ENCODE measurements at places on chromosomes 11 and 22.

GRCh38 chr11:66339162-66339675 lies 3.0 kb upstream of the RIN1 start:
- DNase-seq, result no peak

DNA sequence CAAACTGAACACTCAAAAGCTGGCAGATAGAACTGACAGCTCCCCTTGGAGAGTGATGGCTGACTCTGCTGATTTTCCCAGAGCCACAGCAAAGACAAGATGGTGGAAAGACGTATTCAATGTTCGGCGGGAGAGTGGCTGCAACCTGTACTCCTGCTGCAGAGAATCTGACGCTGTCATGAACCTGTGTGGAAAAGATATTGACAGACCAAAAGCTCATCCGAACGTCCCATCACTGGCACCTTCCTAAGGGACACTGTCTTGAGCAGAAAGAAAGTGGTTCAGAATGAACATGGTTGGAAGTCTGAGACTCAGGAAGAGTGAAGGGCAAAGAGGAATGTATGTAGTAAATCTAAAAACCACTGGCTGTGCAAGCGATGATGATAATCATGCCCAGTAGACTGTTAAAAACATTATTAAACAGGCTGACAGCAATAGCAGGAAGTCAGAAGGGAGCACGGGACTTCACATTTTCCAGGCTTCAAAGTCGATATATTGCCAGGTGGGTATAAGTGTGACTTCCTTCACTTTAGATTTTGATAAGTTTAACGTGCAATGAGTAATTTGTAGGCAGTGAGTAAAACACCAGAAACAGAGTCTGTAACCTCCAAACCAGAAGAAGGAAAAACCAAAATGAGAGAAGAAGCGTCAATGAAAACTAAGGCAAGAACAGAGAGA lies 6.2 kb upstream of the IL17REL start:
- DNase-seq, result no peak

DNA sequence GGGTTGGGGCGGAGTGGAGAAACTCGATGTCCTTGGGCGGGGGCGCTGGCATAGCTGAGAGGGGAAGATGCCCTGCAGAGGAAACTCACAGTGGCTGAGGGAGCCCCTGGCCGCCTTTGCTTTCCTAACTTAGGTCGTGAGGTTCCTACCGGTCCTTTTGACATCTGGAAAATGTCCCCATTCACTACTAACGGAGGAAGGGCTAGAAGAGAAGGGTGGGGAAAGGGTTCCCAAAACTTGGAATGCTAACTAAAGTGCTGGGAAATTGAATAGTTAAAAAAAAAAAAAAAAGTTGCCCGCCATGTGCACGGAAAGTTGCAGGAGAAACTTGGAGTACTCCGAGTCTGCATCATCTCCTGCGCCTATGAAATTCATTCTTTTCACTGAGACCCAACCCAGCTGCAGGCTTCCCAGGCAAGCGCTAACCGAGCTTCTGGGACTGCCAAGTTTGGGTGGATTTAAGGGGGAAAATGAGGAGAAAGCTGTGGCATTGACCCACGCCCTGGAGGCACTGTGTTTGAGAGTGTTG lies 796 bp downstream of the TIMP3 start:
- no peak for DNase-seq

DNA sequence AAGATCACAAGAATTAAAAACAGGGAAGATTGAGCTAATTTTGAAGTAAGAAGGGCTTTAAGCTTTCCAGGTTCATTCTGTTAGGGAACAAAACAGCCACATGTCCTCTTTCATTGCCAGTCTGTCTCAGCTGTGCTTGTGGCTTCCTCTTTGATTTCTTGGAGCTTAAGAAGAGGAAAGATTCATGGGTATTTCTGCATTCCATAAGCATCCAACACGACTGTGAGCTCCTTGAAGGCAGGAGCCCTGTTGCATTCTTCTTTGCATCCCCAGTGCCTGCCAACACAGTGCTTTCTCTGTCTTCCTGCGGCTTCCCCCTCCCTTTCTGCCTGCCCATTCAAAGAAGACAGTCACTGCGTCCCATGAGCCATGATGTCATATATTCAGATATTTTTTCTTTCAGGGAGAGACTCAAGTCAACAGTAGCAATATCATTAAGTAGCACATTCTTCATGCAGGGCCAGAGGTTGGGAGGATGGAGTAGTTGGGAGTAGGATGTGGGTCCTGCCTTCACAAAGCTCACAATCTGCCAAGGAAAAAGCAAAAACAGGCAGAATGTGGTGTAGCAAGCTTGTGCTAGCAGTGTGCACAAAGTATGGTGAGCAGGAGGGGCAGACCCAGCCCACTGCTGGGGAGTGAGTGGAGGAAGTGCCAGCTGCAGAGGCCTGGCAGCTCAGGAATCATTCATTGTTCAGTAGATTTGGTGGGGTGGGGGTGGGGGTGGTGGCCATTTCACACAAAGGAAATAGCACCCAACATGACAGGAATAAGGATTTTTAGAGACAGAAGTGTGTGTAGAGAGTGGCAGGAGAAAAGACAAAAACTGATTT lies 162.1 kb upstream of the RASSF10 start:
- DNase-seq, result no peak

DNA sequence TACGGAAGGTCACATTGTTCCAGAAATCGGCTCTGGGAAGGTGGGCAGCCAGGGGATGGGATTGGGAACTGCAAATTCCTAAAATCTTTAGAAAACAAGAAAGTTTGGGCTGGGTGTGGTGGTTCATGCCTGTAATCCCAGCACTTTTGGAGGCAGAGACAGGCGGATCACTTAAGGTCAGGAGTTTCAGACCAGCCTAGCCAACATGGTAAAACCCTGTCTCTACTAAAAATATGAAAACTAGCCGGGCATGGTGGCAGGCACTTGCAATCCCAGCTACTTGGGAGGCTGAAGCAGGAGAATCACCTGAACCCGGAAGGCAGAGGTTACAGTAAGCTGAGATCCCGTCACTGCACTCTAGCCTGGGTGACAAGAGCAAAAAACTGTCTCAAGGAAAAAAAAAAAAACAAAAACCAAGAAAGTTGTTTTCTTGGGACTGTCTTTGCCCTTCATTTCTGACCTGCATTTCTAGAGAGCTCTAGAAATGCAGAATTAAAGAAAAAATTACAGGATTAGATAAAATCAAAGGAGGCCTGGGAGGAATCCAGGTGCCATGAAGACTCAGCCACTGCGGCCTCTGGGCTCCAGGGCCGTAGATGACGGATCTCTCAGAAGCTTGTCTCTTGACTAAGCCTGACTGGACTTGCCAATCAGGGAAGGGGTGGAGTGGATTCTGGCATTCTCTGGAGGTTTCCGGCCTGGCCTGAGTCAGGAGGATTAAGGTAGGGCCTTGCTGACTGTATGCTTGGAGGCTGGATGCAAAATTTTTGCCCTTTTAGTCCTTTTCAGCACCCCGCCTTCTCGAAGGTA lies 5.3 kb upstream of the MALAT1 start:
- no peak for DNase-seq

DNA sequence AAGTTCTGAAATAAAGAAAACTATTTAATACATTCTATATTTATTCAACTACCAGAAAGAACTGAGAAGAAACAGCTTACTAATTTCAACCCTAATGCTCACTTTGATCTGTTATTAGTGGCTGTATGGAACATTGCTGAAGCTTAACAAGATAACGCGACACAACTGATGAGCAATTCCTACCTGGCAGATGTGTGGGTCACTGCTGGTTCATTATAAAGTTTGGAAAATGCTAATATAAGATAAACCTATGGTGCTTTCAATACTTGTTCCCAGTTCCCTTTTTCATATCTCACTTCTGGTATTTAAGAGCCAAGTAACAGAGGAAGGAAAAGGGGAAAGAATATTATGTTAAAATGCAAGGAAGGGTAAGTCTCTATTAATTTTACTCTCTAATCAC lies 10.5 kb downstream of the CTSC start:
- DNase-seq, result no peak

DNA sequence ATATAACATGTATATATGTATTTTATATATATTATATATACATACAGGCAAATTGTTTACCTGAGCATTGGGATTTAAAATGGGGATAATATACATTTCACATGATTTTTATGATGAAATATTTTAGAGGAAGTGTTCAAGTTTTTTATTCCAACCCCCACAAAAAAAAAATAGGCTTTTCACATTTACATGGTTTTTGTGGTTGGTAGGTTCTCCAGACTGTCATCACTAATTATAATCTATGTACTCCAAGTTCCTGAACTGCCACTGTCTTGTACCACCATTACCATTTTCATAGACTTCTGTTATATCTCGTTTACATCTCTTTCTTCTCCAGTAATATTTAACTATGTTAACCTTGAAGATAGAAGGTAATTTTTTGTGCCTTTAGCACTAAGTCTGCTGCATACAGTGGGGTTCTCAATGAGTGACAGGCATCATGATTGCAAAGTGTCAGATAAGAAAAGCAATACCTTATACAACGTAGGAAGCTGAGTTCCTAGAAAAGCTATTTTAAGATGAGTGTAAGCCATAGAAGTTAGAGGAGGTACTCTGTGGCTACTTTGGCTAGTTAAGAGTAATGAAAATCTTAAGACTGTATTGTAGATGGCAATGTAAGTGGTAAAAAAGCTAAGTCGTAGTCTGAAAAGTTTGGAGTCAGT lies 5.2 kb downstream of the TMEM126A start:
- DNase-seq, result no peak

DNA sequence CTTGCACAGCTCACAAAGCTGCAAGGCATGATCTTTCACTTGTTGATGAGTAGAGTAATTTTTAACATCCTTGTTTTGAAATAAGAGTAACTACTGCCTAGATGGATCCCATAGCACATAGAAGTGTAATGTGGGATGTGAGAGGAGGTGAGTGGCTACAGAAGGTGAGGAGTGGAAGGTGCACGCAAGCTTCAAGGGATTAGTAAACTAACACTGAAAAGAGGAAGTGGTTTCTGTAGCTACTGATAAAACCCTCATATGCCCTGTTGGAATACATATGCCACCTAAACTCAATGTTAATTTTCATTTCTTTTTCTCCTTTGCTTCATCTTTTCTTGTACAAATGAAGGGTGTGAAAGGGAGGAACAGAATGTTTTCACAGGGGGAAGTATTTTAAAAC lies 22.0 kb upstream of the CTSC start:
- DNase-seq, result no peak

GRCh38 chr22:48743601-48744282 lies 1083.9 kb downstream of the BRD1 start:
- no peak for DNase-seq

- no peak for DNase-seq
Measured at GRCh38 chr11:3245071-3245470, 12.9 kb upstream of the MRGPRE start.

Data from HuH-7 (cell line).